Fibroblast of skin of right biceps (primary cell): ENCODE measurements at places on chromosomes 5 and 9.

- DNase-seq: no peak
Observed at GRCh38 chr5:56585999-56586691, 229.2 kb upstream of the MAP3K1 start.

GRCh38 chr9:136546697-136547501, 1.1 kb upstream of the NOTCH1 start:
- no peak for DNase-seq

DNA sequence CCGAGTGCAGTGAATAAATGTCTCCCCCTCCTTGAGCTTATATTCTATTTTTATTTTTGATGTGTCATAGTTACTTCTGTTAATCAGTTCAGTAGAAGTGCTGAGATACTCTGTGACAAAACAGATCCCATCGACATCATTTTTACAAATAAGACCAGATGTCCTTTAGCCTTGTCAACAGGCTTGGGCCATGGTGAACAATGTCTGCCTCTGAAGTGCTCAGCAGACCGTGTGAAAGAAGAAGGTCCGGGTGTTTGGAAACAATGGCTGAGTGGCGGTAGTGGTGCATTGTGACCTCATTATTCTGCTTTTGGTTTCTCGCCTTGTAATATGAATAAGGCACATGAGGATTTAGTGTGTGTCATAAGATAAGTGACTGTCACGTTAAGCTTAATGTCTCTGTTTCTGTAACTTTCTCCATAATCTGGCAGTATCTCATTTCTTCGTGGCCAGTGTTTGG, 71.2 kb downstream of the SYK start:
- peak; percentile 22 for DNase-seq

DNA sequence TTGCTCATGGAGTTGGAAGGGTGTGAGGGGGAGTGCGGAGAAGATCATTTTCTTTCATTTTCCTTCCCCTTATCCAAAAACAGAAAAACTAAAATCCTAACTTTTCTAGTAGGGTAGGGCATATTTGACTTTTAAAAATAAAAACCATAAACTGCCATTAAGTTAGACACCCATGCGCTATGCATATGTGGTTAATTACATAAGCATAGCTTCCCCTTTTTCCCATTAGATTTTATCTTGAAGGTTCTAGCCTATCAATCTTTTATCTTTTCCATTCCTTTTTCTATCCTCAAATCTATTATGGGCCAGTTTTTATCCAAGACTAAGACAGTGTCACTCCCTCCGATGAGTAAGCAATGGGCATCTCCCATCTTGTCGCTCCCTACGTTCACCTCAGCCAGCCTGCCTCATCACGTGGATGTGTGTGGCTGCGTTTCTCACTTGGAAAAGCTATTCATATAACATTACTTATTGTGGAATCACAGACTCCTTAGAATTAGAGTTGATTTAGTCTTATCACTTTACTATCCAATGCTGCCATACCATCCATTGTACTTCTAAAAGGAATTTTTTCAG, 49.2 kb downstream of the PCSK5 start:
- no peak for DNase-seq

DNA sequence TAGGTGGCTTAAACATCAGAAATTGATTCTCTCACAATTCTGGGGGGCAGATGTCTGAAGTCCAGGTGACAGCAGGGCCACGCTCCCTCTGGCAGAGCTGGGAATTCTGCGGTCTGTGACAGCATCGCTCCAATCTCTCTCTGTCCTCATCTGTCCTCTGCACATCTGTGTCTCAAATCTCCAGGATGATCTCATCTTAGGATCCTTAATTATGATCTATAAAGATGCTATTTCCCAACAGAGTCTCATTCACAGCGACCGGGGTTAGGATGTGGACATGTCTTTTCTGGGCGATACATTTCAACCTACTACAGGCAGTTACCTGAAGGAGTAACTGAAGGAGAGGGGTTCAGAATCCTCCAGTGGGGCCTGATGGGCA, 31.4 kb downstream of the ANKRD33B start:
- DNase-seq: peak; percentile 55

GRCh38 chr5:82749461-82749820, 327.8 kb downstream of the TMEM167A start:
- DNase-seq: no peak

DNA sequence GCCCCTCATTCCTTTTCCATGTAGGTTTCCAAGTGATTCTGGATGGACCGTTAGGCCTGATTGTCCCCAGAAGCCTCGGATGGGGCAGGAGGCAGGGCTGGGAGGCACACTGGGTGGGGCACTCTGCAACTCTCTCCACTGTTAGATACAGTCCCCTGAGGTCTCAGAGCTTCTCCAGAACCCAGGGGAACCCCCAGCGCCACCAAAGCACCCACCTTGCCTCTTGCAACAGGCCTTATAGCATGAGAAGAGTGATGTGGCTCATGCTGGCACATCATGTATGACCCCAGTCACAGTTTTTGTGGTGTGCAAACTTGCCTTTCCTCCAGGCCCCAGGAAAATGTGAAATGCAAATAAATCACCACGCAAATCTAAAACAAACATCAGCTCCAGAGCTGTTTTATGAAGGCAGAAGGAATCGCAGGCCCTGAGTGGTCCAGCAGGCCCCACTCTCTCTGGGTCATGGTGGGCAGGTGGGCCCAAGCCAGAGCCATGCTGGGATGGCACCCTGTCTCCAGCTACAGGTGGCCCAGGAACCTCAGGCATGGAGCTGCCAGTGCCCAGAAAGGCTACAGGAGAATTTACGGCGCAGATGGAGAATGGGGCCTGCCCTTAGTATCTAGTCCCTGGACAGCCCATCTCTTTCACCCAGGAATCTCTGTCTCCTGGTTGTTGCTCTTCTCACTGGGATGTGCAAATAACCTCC, 36.3 kb upstream of the CDKN2AIPNL start:
- no peak for DNase-seq

DNA sequence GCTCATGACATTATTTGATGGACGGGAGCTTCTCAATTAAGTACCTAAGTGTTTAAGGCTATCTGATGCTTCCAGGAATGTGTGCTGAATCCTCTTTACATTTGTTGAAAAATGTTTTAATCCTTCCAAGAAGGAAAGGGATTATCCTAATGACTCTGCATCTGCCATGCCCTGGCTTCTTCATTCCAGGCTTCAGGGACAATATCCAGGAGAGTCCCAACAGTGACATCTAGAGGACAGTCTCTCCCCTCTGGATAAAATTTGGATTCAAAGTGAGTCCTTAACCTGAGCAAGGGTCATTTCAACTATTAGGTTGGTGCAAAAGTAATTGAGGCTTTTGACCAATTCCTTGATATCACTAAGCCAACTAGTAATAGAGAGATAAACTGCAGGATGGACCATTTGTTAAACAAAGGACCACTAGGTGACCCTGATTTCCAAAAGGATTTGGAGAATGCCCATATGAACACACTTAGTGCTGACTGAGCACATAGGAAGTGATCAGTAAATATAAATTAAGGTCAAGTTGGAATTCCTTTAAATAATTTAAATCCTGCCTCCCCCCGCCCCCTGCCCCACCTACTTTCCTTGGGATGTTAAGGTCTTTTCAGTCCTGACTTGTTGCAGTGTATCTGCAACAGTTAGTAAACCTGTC, 19.1 kb downstream of the TNFSF8 start:
- peak; percentile 66 for DNase-seq

GRCh38 chr9:22084336-22085035, 75.4 kb upstream of the CDKN2B start:
- peak; percentile 97 for DNase-seq

DNA sequence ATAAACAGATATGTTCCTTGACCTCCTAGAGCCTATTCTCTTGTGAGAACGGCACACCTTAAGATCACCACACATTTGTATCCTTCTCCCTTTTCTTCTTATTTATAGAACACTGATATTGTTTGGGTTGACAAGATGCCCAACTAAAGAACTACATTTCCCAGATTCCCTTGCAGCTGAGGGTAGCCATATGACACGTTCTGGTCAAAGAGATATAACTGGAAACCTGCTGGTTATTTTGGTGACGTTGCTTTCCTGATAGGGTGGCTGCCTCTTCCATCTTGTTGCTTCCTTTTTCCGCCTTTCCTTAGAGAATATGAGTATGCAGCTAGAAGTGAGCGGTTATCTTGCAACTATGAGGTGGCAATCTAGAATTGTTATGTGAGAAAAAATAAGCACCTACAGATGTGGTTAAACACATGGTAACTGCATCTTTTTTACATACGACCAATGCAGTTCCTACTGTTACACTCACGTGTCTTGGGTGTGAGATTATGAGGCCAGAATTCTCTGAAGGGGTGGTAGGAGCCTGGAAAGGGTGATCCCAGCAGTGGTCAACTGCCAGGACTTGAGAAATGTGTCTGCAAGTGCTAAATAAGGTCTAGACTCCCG, 72.9 kb downstream of the SEC61B start:
- DNase-seq: no peak

DNA sequence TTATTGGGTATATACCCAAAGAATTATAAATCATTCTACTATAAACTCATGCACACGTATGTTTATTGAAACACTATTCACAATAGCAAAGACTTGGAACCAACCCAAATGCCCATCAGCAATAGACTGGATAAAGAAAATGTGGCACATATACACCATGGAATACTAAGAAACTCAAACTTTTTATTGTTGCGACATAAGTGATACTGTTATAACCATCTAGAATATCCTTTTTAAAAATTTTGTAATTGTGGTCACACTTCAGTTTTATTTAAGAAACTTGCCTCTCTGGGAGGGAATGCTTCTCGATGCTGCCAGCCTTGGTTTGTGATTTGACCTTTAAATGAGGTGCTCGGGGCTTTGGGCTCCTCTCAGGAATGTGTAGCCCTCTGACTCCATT, 200.9 kb upstream of the OTULINL start:
- no peak for DNase-seq

GRCh38 chr9:114004221-114004716, 73.8 kb downstream of the AMBP start:
- no peak for DNase-seq

- DNase-seq: no peak
Observed at GRCh38 chr9:127252410-127253318, 11.9 kb upstream of the GARNL3 start.

GRCh38 chr5:2148312-2149194, 265.8 kb upstream of the IRX4 start:
- DNase-seq: no peak

DNA sequence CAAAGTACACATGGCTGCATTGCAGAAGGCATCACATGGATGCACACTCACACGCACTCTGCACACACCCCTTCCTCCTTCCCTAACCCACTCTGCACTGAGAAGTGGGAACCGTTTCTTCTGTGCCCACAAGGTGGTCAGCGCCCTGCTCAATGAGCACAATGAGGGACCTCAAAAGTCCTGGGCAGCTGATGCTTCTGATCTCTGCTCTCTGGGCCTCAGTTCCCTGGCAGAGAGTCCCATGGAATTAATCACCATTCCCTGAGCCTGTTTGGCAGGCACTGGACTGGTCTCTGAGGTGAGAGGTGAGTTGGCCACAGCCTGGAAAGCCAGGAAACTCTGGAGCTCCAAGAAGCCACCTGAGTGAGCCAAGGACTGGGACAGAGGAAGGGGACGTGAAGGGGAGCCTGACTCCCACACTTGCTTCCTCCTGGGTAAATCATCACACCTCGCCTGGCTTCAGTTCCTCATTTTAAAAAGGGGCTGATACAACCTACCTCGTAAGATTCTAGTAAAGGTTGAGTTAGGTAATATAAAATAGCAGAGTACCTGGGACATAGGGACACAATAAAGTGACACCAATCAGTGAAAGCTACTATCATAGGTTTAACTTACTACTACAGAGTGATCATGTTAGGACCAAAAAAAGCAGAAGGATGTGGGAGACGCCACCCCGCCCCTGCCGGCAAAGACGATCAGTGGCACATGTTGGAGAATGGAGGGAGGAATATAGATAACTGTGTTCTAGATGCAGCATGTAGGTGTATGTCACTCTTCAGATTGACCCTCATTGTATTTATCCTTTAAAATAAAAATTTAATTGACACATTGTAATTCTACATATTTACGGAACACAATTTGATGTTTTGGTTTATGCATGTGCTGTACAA, 21.1 kb upstream of the IGFBPL1 start:
- no peak for DNase-seq

DNA sequence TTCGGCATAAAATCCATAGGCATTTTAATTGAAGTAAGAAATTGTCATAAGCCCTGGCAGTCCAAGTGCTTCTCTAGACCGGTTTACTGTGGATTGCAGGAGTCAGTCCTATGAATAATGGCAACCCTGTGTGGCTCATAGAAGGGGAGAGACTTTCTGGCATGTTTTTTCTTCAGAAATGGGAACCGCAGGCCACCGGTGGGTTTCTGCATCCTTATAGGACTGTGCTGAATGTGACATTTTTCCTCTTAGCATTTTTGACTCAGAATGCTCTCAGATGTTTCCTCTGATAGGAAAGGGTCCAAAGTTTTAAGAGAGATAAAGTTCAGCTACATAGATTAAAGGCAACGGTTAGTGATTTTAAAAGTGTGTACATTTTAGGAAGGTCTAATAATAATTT, 6.3 kb downstream of the DAPK1 start:
- DNase-seq: no peak

- no peak for DNase-seq
Observed at GRCh38 chr5:88555674-88556073, 287.0 kb upstream of the TMEM161B start.

GRCh38 chr9:37390759-37391158, 31.7 kb upstream of the GRHPR start:
- no peak for DNase-seq

DNA sequence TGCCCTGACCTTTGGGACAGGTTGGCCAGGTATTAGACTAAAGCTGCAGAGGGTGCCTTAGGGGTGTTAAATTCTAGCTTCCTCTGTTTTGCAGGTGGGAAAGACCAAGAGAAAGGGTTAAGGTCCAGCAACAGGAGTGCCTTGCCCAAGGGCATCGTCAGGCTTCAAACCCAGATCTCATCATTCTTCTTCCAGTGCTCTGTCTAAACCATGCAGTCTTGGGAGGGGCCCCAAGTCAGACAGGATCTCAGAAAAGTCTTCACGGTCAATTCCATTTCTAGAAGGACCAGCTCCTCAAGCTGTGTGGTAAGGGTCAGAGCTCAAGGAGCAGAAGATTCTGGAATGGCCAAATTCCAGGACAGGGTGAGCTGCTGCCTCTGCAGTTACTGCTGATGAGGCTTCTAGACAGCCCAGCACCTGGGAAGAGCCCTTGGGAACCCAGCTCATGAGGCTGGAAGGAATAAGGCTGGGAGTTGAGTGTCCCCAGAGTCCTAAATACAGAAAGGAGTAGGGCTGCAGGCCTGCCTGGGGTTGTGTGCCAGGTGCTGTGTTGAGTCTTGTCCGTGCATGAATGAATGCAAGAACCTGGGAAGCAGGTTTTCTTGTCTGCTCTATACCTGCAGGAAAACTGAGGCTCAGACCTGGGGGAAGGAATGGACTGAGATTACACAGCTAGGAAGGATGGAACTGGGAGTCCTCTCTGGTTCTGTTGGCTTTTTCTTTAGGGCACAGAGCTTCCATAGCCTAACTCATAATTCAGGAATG, 69.3 kb downstream of the WWC1 start:
- DNase-seq: no peak

- no peak for DNase-seq
Observed at GRCh38 chr9:68540712-68541535, at the start of gene TMEM252. Gene TMEM252, minus strand, starts transcription at chr9:68540883. Its CDS starts 69 bp downstream, at chr9:68540814.

DNA sequence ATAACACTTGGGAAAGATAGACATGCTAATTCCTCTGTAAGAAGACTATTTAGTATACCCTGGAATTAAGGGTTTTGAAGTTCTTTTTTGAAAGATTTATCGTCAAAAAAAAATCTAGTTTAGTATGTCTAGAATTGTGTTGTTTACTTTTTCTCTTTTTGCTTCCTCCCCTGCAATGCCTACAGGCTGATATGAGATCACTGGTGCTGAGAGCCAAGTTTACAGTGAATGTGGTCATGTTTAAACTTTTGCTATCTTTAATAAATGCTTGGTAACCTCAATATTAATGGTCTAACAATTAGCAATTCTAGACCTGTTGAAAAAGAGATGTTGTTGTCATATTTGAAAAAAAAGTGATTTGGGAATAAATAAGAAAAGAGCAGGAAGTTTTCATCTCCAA, 86.1 kb downstream of the CWC27 start:
- DNase-seq: no peak
